ENCODE measurements at places on chromosomes 7 and 10.

- no peak for DNase-seq
Observed at GRCh38 chr10:31025142-31025541, 6.5 kb downstream of the ZNF438 start.

GRCh38 chr7:48959676-48960075, 35.3 kb downstream of the CDC14C start:
- DNase-seq = no peak

- DNase-seq = no peak
Observed at GRCh38 chr10:99007457-99007856, 228.2 kb downstream of the HPSE2 start.

DNA sequence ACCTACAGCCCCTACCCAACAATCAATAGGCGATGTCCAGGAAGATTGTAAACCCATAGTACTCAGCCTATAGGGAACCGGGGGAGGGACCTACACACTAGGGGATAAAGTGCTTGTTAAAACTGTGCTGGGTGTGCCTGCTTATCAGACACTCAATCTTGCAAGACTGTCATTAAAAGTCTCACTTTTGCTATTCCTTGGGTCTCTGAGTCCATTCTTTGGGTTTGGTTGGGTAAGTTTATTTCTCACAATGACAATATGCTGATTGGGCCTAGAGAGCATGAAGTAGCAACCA, 45.6 kb downstream of the PTPRE start:
- DNase-seq = no peak

DNA sequence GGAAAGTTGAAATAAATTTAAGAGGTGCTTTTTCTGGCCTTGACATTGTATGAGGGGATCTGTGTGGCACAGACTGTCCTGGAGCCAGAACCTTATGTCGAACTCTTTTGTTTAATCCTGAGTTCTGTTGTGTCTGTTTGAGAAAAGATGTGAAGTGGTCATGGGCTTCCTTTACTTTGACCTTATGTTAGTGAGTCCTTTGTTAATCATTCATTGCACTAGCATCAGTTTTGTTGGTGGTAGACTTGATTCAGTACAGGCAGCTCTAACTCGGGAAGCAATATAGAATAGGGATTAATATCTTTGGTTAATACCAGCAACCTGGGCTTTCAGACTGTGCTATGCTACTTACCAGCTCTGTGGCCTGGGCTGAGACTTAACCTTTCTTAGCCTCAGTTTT, 123.9 kb upstream of the FZD1 start:
- no peak for DNase-seq

GRCh38 chr7:4659551-4660286, 22.4 kb upstream of the FOXK1 start:
- DNase-seq = no peak

DNA sequence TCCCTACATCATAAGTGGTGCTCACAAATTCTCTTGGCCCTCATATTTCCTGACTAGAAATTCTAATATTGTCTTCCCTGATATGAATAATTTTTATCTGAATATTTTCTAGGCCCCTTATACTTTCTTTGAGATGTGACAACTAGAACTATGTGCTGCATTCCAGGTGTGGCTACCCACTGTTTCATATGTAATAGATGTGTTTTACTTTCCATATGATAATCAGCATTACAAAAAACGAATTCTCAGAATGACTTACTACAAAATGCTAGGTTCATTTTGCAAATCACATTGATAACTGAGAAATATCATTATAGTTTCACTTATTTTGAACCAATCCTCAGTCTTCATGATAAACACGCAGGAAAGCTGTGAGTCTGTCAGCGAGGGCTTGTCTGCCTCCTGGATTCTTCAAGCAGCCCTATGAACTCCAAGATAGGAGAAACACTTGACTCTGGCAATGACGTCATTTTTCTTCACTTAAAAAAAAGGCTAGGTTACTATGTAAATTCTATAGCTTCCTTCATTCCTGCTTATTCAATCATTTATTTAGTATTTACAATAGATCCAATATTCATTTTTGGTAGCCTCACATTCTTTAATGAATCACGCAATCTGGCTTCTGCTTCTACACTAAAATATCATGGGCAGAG, 4.6 kb downstream of the WEE2 start:
- no peak for DNase-seq

- DNase-seq = no peak
Observed at GRCh38 chr7:12031186-12031585, 179.9 kb upstream of the TMEM106B start.

DNA sequence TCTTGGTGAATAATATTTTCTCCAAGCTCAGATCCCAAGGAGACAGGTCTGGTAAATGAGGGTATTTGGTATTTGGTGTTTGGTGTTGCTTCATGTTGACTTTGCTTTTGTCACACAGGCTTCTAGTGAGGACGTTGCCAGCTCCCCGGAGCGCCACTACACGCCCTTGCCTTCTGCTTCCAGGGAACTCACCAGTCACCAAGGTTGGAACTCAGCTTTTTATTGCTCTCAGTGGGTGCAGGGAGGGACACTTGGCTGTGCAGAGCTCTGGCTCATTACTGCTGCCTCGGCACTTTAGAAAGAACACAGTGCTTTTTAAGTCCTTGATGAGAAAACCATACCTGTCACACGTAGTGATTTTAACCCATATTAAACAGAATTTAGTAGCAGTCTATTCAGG, 892.9 kb downstream of the LRMDA start:
- DNase-seq = no peak

DNA sequence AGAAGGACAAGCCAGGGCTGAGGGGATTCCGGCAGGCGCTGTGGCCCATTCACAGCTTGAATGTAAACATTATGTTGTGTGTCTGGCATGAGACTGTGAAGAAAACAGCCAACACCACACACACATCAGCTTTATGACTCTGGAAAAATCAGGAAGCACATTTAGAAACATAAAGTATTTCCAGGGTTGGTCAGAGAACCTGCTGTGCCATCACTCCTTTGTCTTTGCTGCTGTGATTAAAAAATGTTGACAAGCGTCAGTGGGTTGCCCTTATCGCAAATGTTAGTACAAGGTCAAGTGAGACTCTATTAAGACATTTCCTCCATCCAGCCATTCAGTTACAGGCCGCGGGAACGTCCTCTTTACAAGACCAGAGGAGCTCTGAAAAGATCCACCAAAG, 95.4 kb downstream of the TAX1BP1 start:
- no peak for DNase-seq

DNA sequence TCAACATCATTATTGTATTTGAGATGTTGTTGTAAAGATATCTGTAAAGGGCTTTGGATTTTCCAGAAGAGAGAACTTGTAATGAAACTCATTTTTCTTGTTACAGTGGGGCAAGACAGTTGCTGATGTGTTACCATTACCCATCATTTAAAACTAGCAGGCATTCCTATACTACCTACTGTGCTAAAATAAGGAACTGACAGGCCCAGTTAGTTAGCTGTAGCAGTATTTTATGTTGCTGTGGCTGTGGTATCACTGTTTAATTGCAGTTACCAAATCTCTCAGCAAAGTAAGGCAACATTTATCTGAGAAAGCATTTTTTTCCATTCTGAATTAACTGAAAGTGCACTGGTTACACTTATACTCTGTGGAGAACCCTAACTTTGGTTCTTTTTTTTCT, 9.9 kb downstream of the ST7 start:
- DNase-seq = no peak

DNA sequence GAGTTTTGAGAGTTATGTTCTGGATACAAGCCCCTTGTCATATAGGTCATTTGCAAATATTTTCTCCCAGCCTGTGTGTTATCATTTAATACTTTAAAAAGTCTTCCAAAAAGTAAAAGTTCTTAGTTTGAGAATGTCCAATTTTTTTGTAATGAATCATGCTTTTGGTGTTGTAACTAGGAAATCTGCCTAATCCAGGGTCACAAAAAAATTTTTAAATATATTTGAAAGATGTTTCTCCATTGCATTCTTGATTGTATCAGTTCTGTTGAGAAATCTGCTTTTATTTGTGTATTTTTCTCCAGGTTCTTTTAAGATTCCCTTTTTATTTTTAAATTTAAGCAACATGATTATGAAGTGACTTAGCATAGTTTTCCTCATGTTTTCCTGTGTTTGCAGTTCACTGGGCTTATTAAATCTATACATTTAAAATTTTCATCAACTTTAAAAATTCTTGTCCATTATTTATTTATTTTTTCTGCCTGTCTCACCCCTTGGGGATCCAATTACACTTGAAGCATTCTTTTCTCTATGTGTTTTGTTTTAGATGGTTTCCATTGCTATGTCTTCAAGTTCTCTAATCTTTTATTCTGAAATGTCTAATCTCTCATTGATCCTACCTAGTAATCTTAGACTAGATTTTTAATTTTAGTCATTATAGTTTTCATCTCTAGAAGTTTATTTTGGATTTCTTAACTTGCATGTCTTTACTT, 47.0 kb downstream of the CCDC71L start:
- DNase-seq = no peak

DNA sequence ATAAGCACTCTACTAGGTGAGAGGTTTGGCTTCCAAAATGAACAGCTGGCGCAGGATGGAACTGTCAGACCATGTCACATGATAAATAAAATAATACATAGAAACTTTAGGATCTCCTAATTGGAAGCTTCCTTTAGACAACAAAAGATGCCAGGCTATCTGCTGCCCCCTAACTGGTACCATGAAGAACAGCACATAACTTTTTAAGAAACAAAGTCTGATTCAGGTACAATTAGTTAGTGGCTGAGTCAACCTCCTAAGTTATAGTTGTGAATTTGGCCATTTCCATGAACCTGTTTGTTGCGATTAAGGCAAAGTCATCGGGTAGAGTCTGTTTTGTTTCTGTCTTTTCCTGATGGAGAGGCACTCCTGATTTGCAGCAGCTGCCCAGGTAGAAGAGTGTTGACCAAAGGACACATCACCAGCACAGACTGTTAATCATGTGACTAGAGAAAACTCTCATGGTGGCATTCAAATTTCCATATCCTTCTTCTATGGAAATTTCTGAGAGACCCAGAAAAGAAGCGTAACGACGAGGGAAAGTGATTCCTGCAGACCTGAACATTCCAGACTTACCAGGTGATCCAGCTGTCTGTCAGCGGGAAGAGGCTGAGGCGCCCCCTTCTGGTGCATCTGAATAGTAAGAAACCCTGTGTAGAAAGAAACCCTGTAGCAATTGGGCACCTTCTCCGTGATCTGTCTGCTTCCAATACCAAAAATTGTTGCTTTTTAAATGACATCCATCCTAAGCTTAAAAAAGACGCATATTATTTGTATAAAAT, 8.6 kb upstream of the INHBA start:
- DNase-seq = no peak

DNA sequence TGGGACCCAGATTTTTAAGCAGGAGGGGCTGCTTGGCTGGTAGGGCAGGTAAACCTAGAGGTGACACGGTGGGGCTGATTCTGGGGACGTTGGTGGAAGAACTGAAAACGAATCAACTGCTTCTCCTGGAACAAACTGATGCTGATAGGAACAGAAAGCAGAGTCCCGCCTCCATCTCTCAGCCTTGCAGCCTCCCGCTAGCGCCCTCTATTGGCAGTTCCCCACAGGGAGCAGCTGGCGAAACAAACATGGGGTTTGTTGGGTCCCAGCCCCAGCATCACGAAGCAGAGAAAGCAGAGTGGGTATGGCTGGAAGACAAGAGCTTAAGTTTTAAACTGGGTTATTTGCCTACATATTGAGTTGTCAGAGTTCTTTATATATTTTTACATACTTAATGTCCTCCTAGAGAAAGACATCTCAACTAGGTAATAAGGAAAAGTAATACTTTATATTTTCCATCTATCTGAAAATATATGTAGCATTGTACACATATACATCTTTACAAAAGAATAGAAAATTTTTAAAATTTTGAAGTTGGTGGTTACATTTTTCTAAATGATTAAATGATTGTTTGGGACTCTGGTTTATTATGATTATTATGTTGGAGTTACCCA, 42.3 kb upstream of the FOXI2 start:
- DNase-seq = peak; percentile 27

- peak; percentile 2 for DNase-seq
Observed at GRCh38 chr7:129975309-129975708, 22.5 kb upstream of the UBE2H start.

GRCh38 chr10:45052700-45053099, 52.0 kb downstream of the ZNF22 start:
- no peak for DNase-seq

- no peak for DNase-seq
Observed at GRCh38 chr10:48678041-48678440, 6.6 kb upstream of the WDFY4 start.

- DNase-seq = no peak
Observed at GRCh38 chr7:106895246-106895864, 30.3 kb downstream of the PIK3CG start.

DNA sequence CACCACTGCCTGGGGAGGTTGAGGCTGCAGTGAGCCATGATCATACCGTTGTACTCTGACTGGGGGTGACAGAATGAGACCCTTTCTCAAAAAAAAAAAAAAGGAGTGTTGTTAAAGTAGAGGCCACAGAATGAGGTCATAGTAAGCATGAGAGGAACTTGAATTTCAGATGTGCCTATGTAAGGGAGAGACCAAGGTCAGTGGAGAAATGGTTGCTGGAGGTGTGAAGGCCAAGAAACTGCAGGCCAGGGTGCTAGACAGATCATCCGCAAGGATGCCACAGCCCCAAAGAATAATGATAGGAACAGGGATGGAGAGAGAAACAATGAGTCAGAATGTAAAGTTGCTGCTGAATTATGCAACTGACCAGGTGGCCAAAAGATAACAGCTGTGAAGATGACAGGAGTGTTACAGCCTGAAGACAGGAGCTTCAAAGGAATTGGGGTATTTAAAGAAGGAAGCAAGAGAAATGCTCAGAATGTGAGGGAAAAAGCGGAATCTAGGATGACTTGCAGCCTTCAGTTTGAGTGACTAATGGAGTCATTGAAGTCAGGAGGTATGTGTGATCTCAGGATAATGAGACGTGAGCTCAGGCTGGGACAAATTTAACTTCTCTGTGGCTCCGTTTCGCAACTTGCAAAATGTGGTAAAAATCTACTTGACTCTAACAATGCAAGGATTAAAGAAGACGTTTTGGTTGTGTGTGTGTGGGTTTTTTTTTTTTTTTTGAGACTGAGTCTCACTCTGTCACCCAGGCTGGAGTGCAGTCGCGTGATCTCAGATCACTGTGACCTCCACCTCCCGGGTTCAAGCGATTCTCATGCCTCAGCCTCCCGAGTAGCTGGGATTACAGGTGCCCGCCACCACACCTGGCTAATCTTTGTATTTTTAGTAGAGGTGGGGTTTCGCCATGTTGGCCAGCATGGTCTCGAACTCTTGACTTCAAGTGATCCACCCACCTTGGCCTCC, 22.2 kb downstream of the TYW1B start:
- no peak for DNase-seq

DNA sequence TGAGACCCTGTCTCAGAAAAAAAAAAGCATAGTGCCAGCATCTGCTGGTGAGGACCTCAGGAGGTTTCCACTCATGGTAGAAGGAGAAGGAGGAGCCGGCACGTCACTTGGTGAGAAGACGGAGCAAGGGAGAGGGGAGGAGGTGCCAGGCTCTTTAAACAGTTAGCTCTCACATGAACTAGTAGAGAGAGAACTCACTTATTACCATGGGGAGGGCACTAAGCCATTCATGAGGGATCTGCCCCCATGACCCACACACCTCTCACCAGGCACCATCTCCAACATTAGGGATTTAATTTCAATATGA, 62.9 kb upstream of the VKORC1L1 start:
- no peak for DNase-seq

- no peak for DNase-seq
Observed at GRCh38 chr10:7039859-7040258, 371.0 kb downstream of the SFMBT2 start.

GRCh38 chr7:128666200-128666599, 5.9 kb upstream of the GARIN1A start:
- no peak for DNase-seq
